ENCODE measurements at places on chromosomes 6 and 20. TPM values are rescaled to one million over a fixed set of nuclear protein-coding genes. Genes with fewer than 3 reads are reported as not detected.

Gene HLA-DMA
- total RNA-seq = 197 TPM

Gene BTNL2
- not detected for total RNA-seq

Gene ACTL10
- total RNA-seq = 1.3 TPM

Gene OPN5
- not detected for total RNA-seq

Gene SGK2
- 1.7 TPM for total RNA-seq

Gene CARMIL1
- 37.6 TPM for total RNA-seq

Gene PDYN
- total RNA-seq = not detected

Gene SPATA25
- total RNA-seq = 1.3 TPM

Gene RAMACL
- 8.0 TPM for total RNA-seq

Gene GABRR1
- total RNA-seq = not detected

GRCh38 chr20:24361541-24361940 lies 107.9 kb upstream of the SYNDIG1 start:
- H3K4me1 ChIP-seq = no peaks in the 10 kb centered on the region
- no peaks in the 10 kb centered on the region for H3K27me3 ChIP-seq
- H3K4me3 ChIP-seq = no peak overlapping the region
- H3K27ac ChIP-seq = no peak overlapping the region

GRCh38 chr6:159357211-159357915 lies 188.2 kb downstream of the FNDC1 start:
- H3K27me3 ChIP-seq = no peaks in the 10 kb centered on the region
- no peaks in the 10 kb centered on the region for H3K36me3 ChIP-seq
- no peak overlapping the region for H3K27ac ChIP-seq
- H3K4me1 ChIP-seq = no peaks in the 10 kb centered on the region

DNA sequence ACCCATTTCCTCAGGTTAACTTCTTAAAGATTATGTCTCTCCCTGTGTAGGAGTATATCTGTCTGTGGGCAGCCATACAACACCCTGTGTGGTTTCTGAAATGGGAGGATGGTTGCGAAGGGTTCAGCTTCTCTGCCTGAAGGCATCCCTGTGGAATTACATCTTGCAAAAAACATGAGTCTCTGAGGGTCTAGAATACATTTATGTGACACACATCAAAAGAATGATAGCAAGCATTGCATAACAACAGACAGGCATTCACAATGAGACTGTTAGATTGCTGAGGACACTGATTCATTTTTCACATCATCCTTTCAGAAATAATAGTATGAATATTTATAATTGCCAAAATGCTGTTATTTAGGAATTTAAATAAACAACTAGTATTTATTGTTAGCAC lies 670.9 kb downstream of the HTR1B start:
- H3K36me3 ChIP-seq = no peaks in the 10 kb centered on the region
- H3K27me3 ChIP-seq = no peaks in the 10 kb centered on the region
- no peak for DNase-seq
- H3K4me3 ChIP-seq = no peak overlapping the region

GRCh38 chr6:1952740-1953360 lies 292.6 kb downstream of the GMDS start:
- H3K4me1 ChIP-seq = no peaks in the 10 kb centered on the region
- H3K4me3 ChIP-seq = no peak overlapping the region
- H3K27ac ChIP-seq = no peak overlapping the region

DNA sequence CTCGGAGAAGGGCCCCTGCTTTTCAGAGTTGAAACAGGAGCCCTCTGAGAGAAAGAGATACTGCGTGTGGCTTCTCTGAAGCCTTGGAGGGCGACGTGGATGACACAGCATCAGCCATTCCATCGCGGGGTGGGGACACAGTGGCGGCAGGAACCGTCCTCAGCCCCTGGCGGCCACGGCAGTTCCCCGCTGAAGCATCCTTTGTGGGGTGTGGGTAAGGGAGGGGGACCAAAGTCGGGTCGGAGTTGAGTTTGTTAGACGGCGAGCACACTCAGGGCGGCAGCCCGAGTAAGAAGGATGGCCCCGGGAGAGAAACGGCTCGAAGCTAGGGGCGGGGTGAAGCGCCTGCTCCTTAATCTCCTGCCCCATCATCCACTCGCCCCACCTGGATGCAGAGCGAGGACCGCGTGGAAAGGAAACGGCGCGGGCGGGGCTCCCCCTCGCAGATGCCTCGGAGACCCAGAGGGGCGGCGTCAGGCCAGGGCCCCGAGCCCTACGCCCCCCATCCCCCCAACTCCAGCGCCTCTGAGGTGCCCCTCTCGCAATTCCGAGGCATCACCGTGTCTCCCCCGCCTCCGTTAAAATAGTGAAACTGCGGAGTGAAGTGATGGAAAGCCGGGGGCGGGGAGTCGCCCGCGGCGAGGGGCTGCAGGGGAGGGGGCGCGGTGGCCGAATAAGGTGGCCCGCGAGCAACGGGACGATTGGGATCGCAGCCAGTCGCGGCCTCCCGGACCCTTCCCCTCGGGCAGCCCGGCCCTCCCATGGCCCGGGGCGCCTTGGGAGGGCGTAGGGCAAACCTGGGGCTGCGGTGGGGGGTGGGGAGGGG lies 796 bp upstream of the RREB1 start:
- H3K27me3 ChIP-seq = no peaks in the 10 kb centered on the region
- H3K36me3 ChIP-seq = no peaks in the 10 kb centered on the region

DNA sequence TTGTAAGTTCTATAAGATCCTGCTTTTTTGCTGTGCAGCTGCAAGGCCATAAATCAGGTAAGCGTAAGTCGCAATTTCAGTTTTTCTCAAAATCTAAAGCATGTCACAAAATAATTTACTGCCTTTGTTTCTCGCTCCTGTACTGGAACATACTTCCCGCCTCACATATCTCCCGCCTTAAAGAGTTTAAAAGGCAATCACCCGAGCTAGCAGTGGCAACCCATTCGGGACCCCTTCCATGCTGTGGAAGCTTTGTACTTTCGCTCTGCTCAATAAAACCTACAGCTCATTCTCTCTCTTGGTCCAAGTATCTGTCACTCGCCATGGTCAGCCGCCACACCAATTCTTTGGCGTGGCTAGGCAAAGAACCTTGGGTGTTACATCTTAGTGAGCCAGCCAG lies 34.0 kb downstream of the CEP85L start:
- H3K4me1 ChIP-seq = no peaks in the 10 kb centered on the region
- H3K36me3 ChIP-seq = no peaks in the 10 kb centered on the region
- DNase-seq = no peak
- H3K27ac ChIP-seq = no peak overlapping the region

- H3K4me1 ChIP-seq = no peaks in the 10 kb centered on the region
- DNase-seq = no peak
- no peak overlapping the region for H3K27ac ChIP-seq
- H3K36me3 ChIP-seq = no peaks in the 10 kb centered on the region
- no peak overlapping the region for H3K4me3 ChIP-seq
- H3K27me3 ChIP-seq = no peaks in the 10 kb centered on the region
These were observed 91.8 kb downstream of the NOL4L start for GRCh38 chr20:32493356-32493755.

GRCh38 chr20:5908981-5909380 lies 41.4 kb downstream of the TRMT6 start:
- peaks cover 4% of the 10 kb centered on the region for H3K4me1 ChIP-seq
- no peak overlapping the region for H3K27ac ChIP-seq
- H3K27me3 ChIP-seq = peaks cover 32% of the 10 kb centered on the region
- H3K36me3 ChIP-seq = no peaks in the 10 kb centered on the region
- DNase-seq = no peak

DNA sequence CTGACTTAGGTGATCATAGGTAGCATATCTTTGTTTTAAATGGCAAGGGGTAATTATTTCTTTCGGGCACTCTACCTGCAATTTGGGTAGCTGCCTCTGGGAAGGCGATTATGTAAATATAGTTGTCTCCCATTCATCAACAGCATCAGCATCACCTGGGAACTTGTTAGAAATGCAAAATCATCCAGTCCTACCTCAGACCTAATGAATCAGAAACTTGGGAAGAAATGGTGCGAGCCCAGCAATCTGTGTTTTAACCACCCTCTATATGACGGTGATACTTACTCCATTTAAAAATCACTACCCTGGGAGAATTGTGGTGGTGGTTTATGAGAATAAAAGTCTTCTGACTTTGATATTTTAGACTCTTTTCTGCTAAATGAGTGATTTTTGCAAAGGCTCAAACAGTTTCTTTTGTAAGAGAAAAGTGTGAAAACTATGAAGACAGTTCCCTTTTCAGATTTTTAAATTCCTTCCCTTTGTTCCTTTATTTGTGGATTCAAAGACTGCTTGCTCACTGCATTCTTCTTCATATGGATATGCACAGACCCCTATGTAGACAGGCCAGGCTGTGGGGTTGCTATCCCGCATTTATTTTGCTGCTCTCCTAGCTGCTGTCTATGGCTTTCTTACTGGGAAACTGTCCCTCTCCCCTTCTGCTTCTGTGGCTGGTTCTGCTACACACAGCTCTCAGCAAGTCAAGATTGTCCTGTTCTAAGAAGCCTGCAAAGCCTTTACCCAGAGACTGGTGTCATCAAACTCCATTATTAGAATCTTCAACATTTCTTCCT lies 365.3 kb downstream of the RNF144B start:
- H3K4me3 ChIP-seq = no peak overlapping the region
- no peak overlapping the region for H3K27ac ChIP-seq
- no peaks in the 10 kb centered on the region for H3K27me3 ChIP-seq
- H3K4me1 ChIP-seq = no peaks in the 10 kb centered on the region
- DNase-seq = no peak

DNA sequence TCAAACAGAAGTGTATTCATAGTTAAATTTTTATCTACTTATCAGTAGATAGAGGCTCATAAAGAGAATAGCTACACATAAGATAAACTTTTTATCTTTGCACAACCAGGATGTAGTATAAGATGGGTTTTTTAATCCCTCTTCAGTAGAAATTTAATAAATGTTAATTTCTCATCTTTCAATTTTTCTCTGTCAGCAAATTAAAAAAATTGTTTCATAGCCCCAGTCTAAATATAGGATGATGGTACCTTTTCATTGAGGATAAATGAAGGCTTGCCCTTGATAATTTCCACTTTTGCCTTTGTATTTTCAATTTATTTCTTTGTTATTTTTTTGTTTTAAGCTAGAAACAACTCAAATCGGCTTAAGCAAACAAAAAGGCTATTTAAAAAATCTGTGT lies 251.2 kb upstream of the NOX3 start:
- H3K27me3 ChIP-seq = no peaks in the 10 kb centered on the region
- H3K36me3 ChIP-seq = no peaks in the 10 kb centered on the region
- H3K4me3 ChIP-seq = no peak overlapping the region
- no peaks in the 10 kb centered on the region for H3K4me1 ChIP-seq
- no peak for DNase-seq

DNA sequence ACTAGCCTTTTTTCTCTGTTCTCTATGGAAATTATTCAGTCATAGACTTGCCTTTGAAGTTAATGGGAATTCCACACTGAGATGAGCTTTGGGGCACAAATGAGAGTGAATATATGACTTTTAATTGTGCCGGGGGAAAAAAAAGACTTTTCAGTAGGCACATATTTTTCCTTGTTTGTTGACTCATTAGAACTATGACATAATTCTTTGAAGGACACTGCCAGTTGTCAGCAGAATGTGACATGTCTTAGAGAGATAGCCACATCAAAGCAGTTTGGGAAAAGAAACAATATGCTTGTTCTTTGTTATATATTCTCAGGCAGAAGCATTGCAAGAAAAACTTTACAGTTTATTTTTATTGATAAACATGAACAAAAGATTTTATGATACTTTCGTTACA lies 138.3 kb downstream of the COL9A1 start:
- H3K27me3 ChIP-seq = peaks cover 8% of the 10 kb centered on the region
- no peak overlapping the region for H3K4me3 ChIP-seq
- DNase-seq = no peak

DNA sequence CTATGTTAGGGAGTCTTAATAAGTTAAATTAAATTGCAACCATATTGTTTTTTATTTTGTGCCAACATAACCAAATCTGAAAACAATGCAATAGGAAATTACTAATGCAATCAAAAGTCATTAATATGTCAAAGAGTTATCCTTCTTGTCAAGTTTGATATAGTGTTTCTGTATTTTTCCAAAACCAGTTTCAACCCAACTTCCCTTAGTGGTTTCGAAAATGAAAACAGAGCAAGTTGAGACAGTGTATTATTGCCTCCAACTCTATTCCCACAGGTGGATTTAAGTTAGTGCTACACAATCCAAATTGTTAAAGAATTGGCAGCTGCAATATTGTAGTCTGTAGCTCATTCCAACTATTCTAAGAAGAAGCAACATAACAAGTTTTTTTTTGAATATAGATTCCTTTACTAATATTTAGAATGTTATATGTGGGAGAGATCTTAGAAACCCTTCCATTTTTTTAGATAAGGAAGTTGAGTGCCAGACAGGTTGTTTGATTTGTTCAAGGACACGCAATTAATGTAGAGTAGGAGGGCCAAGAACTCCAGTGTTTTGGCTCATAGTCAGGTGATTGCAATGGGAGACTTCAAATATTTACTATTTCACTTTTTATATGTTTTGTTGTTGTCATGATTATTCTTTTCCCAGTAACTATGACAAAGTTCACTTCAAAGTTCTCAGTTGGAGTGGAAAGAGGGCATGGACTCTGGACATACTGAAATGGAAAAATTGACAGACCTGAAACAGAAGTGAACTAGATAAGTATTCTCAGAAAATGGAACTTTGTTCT lies 282.4 kb upstream of the HSF2 start:
- H3K4me1 ChIP-seq = peaks cover 6% of the 10 kb centered on the region
- H3K27me3 ChIP-seq = no peaks in the 10 kb centered on the region
- no peak overlapping the region for H3K4me3 ChIP-seq
- H3K27ac ChIP-seq = no peak overlapping the region

DNA sequence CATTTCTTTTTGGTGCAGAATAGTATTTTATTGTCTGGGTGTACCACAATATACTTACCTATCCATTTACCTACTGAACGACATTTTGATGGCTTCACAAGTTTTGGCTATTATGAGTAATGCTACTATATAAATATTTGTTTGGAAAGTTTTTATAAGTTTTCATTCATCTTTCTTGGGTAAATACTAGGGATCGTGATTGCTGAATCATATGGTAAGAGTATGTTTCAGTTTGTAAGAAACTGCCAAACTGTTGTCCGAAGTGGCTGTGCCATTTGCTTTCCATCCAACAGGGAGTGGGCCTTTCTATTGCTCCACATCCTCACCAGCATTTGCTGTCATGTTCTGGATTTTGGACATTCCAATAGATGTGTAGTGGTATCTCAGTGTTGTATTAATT lies 104.2 kb downstream of the CDYL start:
- no peaks in the 10 kb centered on the region for H3K36me3 ChIP-seq
- no peaks in the 10 kb centered on the region for H3K27me3 ChIP-seq
- no peak overlapping the region for H3K4me3 ChIP-seq
- H3K27ac ChIP-seq = no peak overlapping the region
- H3K4me1 ChIP-seq = no peaks in the 10 kb centered on the region

- no peak overlapping the region for H3K4me3 ChIP-seq
- no peak for DNase-seq
These were observed 81.2 kb downstream of the PREP start for GRCh38 chr6:105321728-105322127.

- peaks cover 5% of the 10 kb centered on the region for H3K4me1 ChIP-seq
- H3K27ac ChIP-seq = no peak overlapping the region
- no peak overlapping the region for H3K4me3 ChIP-seq
- peaks cover 58% of the 10 kb centered on the region for H3K27me3 ChIP-seq
These were observed 20.1 kb downstream of the KCNQ2 start for GRCh38 chr20:63452341-63452740.

DNA sequence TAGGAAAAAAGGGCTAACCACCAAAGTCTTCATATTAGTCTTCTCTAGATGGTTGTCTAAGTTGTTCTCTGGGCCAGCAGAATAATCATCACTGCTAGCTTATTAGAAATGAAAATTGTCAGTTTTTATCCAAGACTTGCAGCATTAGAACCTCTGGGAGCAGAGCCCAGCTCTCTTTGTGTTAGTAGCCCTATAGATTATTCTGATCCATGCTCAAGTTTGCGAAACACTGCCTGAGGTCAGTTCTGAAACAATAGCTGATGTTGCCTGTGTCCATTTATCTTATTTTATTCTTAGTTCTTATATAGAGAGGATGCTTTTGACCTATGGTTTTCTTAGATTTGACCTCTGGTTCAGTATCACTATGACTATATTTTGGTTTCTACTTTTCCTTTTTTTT lies 66.9 kb downstream of the BCKDHB start:
- H3K27ac ChIP-seq = no peak overlapping the region
- no peak for DNase-seq
- H3K27me3 ChIP-seq = no peaks in the 10 kb centered on the region

Data from upper lobe of right lung (tissue), 1 donor.